ENCODE measurements at places on chromosomes 6 and 20.

- no peak for DNase-seq
These were observed 51.1 kb downstream of the GNAS start for GRCh38 chr20:58903614-58904013.

DNA sequence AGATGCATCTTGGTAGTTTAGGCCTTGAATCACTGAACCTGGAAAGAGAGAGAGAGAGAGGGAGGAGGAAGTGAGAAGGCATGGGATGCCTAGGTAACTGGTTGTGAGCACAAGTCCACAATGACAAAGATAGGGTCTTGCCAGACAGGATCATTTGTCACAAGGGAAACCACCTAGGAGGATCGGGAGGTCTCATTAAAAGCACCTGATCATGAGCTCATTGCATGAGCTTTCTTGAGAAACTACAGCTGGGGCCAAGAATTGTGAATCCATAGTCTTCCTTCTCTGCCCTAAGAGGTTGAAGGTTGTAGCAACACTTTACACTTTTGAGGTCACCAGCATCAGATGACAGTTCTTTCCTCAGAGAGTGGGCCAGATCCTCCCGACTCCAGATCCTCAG is 195.7 kb downstream of the CD83 start:
- no peak for DNase-seq

- no peak for DNase-seq
These were observed 16.2 kb downstream of the CST7 start for GRCh38 chr20:24965065-24965919.

- no peak for DNase-seq
These were observed 148.8 kb upstream of the RPS6KA2 start for GRCh38 chr6:166775923-166776220.

GRCh38 chr6:143406673-143407072 is 43.8 kb downstream of the ADAT2 start:
- no peak for DNase-seq

GRCh38 chr6:156351346-156351966 is 425.7 kb upstream of the ARID1B start:
- DNase-seq, result no peak

DNA sequence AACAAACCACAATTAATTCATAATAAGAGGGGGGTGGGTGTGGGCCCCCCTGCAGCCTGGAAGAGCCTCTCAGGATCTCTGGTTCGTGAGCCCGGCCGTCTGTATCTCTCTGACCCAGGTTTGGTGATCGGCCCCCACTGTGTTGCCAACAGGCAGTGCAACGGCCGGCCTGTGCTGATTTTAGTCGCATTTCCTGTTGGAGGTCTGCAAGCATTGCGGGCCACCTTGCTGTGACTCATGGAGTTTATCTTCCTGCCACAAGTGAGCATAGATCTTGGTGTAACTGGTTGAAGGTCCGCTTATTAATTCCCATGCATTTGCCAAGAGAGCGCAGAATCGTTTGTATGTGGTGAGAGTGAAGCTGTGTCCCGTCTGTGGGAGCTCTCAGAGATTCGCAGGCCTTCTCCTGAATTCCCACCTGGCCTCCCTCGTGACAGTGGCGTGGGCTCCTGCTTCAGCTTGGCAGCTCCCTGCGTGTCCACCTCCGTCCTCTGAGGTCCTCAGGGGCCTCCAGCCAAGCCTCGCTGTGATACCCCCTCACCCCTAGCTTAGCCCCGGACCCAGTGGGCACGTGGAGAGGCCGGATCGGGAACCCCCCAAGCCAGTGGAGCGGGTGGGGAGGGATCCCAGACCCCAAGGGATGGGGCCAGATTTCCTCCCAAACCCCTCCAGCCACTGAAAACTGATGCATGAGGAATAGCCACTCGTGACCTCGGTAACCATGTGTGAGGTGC is 269.8 kb downstream of the CDH4 start:
- DNase-seq, result no peak

- no peak for DNase-seq
These were observed 10.5 kb upstream of the CEP43 start for GRCh38 chr6:166988674-166989201.

- DNase-seq, result no peak
These were observed 59.1 kb upstream of the SMOC2 start for GRCh38 chr6:168381726-168382458.

DNA sequence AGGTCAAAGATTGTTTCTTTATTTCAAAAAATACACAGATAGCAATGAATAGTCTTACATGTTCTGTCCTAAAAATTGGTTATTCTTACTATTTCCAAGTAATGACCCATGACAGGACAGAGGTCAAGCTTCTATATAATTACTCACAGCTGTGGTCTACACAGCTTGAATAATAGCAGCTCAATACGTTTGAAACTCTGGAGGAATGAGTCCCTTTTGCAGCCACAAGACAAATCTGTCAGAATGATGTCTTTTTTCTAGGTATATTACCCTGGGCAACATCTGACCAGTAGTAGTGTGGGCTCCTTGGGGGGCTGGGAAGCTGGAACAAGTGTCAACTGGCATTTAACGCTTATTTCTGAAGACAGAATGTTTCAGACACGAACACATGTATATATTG is 84.9 kb upstream of the HTR1B start:
- DNase-seq, result no peak

DNA sequence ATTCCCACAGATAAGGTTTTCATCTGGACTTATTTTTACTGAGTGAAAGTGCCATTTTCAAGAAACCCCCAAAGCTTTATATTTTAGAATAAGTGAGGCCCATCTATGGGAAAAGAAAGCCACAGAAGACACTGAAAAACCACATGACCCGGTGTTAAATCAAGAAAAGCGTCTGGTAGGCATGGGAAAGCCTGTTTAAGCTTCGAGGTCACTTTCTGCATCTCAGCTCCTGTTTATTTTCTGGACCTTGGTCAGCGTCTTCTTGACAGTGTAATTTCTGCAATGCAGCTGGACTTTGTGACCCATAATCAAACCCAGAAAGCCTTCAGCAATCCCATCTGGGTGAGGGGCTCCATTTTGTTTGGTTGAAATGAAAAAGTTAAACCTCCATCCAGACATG is 59.6 kb upstream of the NEDD9 start:
- no peak for DNase-seq

GRCh38 chr6:47810885-47811284 is 29.1 kb downstream of the OPN5 start:
- DNase-seq, result no peak

DNA sequence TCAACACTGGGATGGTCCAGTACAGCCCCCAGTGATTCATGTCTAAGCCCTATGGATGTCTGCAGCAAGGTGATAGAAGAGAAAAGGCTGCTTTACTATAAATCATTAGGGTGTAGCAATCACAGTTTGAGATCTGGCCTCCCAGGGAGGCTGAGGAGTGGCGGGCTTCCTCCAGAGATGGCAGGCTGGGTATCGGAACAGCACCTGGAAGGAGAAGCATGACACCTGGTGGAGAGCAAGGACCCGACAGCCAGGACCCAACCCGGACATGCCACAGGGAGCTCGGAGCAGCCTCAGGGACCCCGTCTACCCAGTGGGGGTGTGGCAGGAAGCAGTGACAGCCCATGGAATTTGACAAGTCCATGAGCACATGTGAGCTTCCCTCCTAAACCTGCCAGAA is 114.8 kb upstream of the CD93 start:
- DNase-seq, result no peak

- DNase-seq, result no peak
These were observed 16.7 kb downstream of the PDRG1 start for GRCh38 chr20:31934968-31935764.

GRCh38 chr6:8879334-8879733 is 444.0 kb upstream of the SLC35B3 start:
- DNase-seq, result no peak

DNA sequence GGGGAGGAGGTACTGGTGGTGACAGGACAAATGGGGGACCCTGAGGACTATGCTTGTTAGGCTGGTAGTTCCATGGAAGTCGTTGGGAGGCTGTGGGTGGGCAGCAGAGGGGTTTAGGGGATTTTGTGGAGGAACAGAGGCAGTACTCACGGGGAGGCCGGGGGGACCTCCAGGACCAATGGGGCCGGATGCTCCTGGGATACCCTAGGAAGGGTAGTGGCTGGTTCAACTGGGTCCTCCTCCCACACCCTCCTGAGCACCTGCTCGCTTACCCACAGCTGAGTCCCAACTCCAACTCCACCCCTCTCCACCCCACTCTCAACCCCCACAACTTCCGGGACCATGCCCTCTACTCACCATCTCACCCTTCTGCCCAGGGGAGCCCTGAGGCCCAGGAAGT is 25.9 kb downstream of the COL11A2 start:
- no peak for DNase-seq

DNA sequence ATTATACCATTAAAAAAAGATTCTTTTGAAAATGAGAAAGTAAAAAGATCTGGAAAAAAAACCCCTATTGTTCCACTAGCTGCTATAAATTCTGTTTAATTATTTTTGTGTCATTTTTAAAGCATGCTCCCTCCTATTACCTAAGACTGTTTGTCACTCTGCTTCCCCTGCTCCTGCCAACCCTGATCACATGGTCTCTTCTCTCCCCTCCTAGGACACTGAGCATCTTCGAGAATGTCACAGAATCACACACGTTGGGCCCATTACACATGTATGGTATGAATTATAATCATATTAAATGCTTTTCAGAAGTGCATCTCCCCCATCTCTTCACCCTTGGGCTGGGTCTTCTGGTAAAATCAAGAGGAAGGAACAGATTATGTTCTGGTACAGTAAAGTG is 6.2 kb downstream of the SNAP91 start:
- DNase-seq, result no peak

GRCh38 chr6:31419842-31420241 is 16.4 kb downstream of the MICA start:
- no peak for DNase-seq

DNA sequence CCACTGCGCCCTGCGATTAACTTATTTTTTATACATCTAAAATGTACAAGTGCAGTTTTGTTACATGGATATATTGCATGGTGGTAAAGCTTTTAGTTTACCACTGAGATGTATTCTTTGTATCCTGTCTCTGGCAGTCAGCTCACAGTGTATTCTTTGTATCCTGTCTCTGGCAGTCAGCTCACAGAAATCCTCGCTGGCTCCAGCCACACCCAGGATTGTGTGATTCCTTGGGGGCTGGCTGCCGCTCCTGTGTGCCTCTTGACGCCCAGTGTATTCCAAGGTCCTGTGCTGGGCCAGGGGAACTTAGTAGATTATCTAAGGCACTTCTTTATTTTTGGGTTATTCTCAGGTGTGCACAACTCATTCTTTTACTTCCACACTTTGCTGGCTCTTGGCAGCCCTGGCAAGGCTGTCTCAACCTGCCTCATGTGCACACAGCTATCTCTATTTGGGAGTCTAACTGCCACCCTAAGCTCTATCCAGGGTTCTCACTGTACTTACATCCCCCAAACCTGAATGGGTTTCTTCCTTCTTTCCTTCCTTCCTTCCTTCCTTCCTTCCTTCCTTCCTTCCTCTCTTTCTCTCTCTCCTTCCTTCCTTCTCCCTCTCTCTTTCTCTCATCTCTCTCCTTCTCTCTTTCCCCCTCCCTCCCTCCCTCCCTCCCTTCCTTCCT is 12.4 kb upstream of the RNF24 start:
- DNase-seq, result no peak

DNA sequence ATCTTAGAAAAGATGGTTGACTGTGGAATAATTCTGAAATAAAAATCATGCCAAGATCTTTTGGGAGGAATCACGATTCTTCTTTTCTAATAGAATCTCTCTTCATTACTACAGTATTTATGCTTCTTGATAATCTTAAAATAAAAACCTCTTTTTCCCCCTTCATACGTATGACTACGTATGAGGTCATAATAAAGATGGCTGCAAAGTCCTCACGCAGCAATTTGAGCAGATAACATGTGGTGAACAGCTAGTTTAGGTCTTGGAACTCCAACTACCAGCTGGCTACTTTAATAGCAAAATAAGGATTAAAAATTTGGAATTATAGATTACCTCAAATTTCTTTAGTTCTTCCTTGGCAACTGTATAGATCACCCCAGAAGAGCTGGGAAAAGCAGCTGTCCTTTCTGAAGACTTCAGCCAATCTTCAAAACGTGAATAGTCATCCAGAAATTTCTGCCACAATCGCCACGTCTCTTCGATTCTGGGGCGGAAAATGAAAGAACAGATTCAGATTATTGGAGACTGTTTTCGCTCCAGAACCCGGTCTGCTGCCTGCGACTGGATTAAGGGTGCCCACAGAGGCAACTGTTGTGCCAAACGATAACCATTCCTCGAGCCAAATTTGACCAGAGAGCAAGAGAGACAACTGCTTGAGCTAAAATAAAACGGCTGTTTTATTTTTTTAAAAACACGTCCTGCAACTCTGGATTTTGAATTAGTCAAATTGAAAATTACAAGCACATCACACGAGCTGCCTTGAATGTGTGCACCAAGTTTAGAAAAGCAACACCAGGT is 347.3 kb downstream of the ESR1 start:
- no peak for DNase-seq

DNA sequence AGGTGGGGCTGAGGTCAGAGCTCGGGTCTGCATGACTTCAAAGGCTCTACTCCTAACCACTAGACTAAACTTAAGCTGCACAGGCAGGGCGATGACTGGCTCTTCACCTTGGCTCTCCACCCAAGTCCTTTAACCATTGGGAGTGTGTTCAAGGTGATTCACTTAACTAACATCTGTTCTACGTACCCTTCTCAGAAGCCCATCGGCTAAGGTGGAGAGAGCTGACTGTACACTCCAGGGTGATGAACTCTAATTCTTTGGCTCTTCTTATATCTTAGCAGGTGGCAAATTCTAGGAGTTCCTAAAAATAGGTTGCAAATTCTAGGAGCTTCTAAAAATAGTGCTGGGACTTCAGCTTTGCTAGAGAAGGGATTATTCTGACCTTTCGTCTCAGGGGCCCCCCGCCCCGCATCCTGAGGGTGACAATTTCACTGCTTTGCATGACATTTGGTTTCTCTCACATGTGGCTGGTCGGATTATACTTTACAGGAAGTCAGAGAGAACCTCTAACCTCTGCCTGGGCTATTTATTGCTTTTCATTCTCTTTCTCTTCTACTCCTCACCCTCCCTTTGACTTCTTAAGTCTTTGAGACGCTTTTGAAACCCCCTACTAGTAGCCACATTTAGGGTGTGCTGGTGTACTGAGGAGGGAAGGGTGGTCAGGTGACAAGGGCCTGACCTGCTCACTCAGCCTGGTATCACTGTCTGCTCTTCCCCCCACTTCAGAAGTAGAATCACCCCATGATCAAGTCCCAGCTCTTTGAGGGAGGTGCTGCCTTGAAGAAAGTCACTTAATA is 55.5 kb downstream of the PRDM1 start:
- DNase-seq, result peak; percentile 70

GRCh38 chr6:135475292-135475886 is 22.2 kb downstream of the AHI1 start:
- DNase-seq, result no peak

GRCh38 chr20:44527716-44528199 is 5.9 kb upstream of the SERINC3 start:
- DNase-seq, result no peak

DNA sequence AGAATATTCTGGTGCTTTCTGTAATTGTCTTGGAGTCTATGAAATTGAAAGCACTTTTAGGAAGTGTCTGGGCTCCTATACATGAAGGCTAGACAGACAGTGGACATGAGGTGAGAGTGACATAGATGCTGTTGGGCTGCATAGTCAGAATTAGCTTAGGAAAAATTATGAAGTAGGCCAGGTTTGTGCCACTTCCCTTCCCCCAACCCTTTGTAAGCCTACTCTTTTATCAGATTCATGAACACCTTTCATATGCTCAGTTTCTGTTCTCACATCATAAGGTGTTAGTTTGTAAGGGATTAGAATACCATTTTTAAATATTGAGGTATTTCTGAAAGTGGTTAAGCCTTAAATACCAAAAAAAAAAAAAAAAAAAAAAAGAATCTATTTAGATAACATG is 18.4 kb upstream of the SNPH start:
- no peak for DNase-seq

Data from stimulated activated CD4-positive, alpha-beta T cell treated with anti-CD3 and anti-CD28 coated beads, Interleukin-15, amount 100 ng/mL, for 24 hours (primary cell).